Bronchial smooth muscle cell (primary cell): ENCODE measurements at places on chromosomes 4 and X. TPM values are rescaled to one million over a fixed set of nuclear protein-coding genes. Genes with fewer than 3 reads are reported as not detected.

IL15 gene
- total RNA-seq, result 2.4 and 5.0 TPM in 2 replicates

TBC1D9 gene
- 22.4 and 22.8 TPM in 2 replicates for total RNA-seq

P2RY4 gene
- total RNA-seq, result under 0.01 TPM in 1 of 2 replicates, not detected in the other

TLL1 gene
- not detected in 2 replicates for total RNA-seq

F11 gene
- not detected in 2 replicates for total RNA-seq

RTL5 gene
- 3.2 and 5.1 TPM in 2 replicates for total RNA-seq

SHISA3 gene
- total RNA-seq, result under 0.01 and 0.32 TPM in 2 replicates

SPANXN3 gene
- total RNA-seq, result not detected in 2 replicates

FAM9C gene
- under 0.01 and 0.16 TPM in 2 replicates for total RNA-seq

ABCG2 gene
- 1.1 and 1.3 TPM in 2 replicates for total RNA-seq

IBSP gene
- total RNA-seq, result not detected in 2 replicates

ZNF732 gene
- total RNA-seq, result 0.09 and 0.16 TPM in 2 replicates

MID1IP1 gene
- 65.7 and 123 TPM in 2 replicates for total RNA-seq

PABPC1L2B gene
- total RNA-seq, result 0.09 TPM in 1 of 2 replicates, not detected in the other

ARSJ gene
- total RNA-seq, result 14.7 and 17.0 TPM in 2 replicates

BTK gene
- total RNA-seq, result not detected in 2 replicates

AKAP14 gene
- total RNA-seq, result not detected in 2 replicates

ENAM gene
- total RNA-seq, result 0.94 TPM in 1 of 2 replicates, not detected in the other

GPRASP1 gene
- total RNA-seq, result 5.2 and 5.8 TPM in 2 replicates

NCAPG gene
- total RNA-seq, result 1.4 and 4.7 TPM in 2 replicates

FGD1 gene
- total RNA-seq, result 3.1 and 3.6 TPM in 2 replicates

GLOD5 gene
- not detected in 2 replicates for total RNA-seq

PRR32 gene
- total RNA-seq, result not detected in 2 replicates

APLN gene
- total RNA-seq, result 0.26 and 0.32 TPM in 2 replicates

CCKAR gene
- total RNA-seq, result 6.0 and 45.9 TPM in 2 replicates

NRK gene
- 0.34 and 0.47 TPM in 2 replicates for total RNA-seq

NHSL2 gene
- 0.52 and 9.5 TPM in 2 replicates for total RNA-seq

SH3BP2 gene
- 9.0 and 14.7 TPM in 2 replicates for total RNA-seq

MMRN1 gene
- total RNA-seq, result 0.09 and 0.16 TPM in 2 replicates

RTL9 gene
- under 0.01 TPM in 2 replicates for total RNA-seq

CDS1 gene
- total RNA-seq, result 0.17 and 0.47 TPM in 2 replicates

SLC26A1 gene
- total RNA-seq, result 0.43 and 0.47 TPM in 2 replicates

SLC49A3 gene
- 5.2 and 6.7 TPM in 2 replicates for total RNA-seq

CXCL10 gene
- total RNA-seq, result under 0.01 TPM in 1 of 2 replicates, not detected in the other
